ENCODE measurements at places on chromosomes 12 and 14. TPM values are rescaled to one million over a fixed set of nuclear protein-coding genes. Genes with fewer than 3 reads are reported as not detected.

- no peak overlapping the region for H3K4me3 ChIP-seq
- DNase-seq: no peak
- H3K27ac ChIP-seq: no peak overlapping the region
- H3K27me3 ChIP-seq: no peaks in the 10 kb centered on the region
- H3K36me3 ChIP-seq: no peaks in the 10 kb centered on the region
- peaks cover 10% of the 10 kb centered on the region for H3K4me1 ChIP-seq
Measured at GRCh38 chr14:103753774-103754173, 38.2 kb downstream of the ZFYVE21 start.

GRCh38 chr12:48938805-48939204 lies 13.5 kb upstream of the FKBP11 start:
- DNase-seq: no peak
- H3K27ac ChIP-seq: no peak overlapping the region
- no peaks in the 10 kb centered on the region for H3K27me3 ChIP-seq
- peaks cover 8% of the 10 kb centered on the region for H3K4me1 ChIP-seq

The HOXC9 gene
- not detected for total RNA-seq

The SERPINA12 gene
- not detected for total RNA-seq

- H3K27ac ChIP-seq: no peak overlapping the region
- H3K4me3 ChIP-seq: peak overlapping the region; percentile 60
- H3K4me1 ChIP-seq: peaks cover 31% of the 10 kb centered on the region
- H3K36me3 ChIP-seq: no peaks in the 10 kb centered on the region
Measured at GRCh38 chr12:27970401-27971120, 2.0 kb downstream of the PTHLH start.

The XRCC3 gene
- total RNA-seq: 50.4 TPM

The PLCZ1 gene
- not detected for total RNA-seq

DNA sequence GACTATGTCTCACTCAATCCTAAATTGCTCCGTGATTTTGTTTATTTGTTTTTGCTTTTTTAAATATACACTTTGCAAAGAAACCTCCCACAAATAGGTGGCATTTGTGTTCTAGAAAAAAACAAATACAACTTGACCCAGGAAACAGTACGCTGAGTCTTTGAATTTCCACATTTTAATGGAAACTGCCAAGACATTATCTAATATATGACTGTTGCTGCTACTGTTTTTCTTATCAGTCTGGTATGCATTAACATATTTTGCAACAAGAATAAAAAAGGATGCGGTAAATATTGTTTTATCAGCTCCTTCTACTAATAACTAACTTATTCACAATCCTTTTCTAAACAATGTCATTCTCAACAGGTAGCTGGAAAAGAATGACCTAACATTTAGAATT lies 187.4 kb downstream of the LRIG3 start:
- no peaks in the 10 kb centered on the region for H3K27me3 ChIP-seq
- no peak for DNase-seq
- H3K4me3 ChIP-seq: no peak overlapping the region
- H3K27ac ChIP-seq: no peak overlapping the region
- no peaks in the 10 kb centered on the region for H3K36me3 ChIP-seq

DNA sequence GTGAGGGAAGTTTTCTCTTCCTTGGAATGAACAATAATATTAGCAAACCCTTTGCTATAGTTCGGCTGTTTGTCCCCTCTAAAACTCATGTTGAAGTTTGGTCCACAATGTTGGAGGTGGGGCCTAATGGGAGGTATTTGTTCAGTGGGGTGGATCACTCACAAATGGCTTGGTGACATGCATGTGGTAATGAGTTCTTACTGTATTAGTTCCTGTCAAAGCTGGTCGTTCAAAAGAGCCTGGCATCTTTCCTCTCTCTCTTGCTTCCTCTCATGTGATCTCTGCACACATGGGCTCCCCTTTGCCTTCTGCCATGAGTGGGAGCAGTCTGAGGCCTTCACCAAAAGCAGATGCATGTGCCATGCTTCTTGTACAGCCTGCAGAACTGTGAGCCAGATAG lies 13.1 kb upstream of the PPP4R4 start:
- no peak overlapping the region for H3K4me3 ChIP-seq
- H3K4me1 ChIP-seq: peaks cover 75% of the 10 kb centered on the region
- H3K36me3 ChIP-seq: no peaks in the 10 kb centered on the region
- DNase-seq: no peak
- no peaks in the 10 kb centered on the region for H3K27me3 ChIP-seq

The RASSF8 gene
- total RNA-seq: 0.81 TPM

GRCh38 chr14:76763096-76764041 lies 2.1 kb downstream of the VASH1 start:
- H3K4me3 ChIP-seq: no peak overlapping the region
- peaks cover 41% of the 10 kb centered on the region for H3K27me3 ChIP-seq
- no peak for DNase-seq
- H3K27ac ChIP-seq: no peak overlapping the region
- H3K36me3 ChIP-seq: no peaks in the 10 kb centered on the region
- peaks cover 10% of the 10 kb centered on the region for H3K4me1 ChIP-seq

The MSRB3 gene
- total RNA-seq: not detected

GRCh38 chr14:39372656-39373055 lies 59.6 kb downstream of the FBXO33 start:
- DNase-seq: no peak
- no peak overlapping the region for H3K27ac ChIP-seq
- H3K27me3 ChIP-seq: no peaks in the 10 kb centered on the region
- H3K36me3 ChIP-seq: peaks cover 7% of the 10 kb centered on the region

The PROX2 gene
- 0.07 TPM for total RNA-seq

The ETFBKMT gene
- 0.91 TPM for total RNA-seq

GRCh38 chr12:100199023-100199346 lies 1.6 kb upstream of the ACTR6 start:
- H3K27me3 ChIP-seq: no peaks in the 10 kb centered on the region
- peaks cover 16% of the 10 kb centered on the region for H3K36me3 ChIP-seq
- peaks cover 26% of the 10 kb centered on the region for H3K4me1 ChIP-seq
- peak overlapping the region; percentile 35 for H3K27ac ChIP-seq
- H3K4me3 ChIP-seq: peak overlapping the region; percentile 99
- no peak for DNase-seq
